ENCODE measurements at places on chromosomes 5 and 9. TPM values are rescaled to one million over a fixed set of nuclear protein-coding genes. Genes with fewer than 3 reads are reported as not detected.

The HTR4 gene
- total RNA-seq, result not detected

The UGT3A2 gene
- total RNA-seq, result 16.5 TPM

DNA sequence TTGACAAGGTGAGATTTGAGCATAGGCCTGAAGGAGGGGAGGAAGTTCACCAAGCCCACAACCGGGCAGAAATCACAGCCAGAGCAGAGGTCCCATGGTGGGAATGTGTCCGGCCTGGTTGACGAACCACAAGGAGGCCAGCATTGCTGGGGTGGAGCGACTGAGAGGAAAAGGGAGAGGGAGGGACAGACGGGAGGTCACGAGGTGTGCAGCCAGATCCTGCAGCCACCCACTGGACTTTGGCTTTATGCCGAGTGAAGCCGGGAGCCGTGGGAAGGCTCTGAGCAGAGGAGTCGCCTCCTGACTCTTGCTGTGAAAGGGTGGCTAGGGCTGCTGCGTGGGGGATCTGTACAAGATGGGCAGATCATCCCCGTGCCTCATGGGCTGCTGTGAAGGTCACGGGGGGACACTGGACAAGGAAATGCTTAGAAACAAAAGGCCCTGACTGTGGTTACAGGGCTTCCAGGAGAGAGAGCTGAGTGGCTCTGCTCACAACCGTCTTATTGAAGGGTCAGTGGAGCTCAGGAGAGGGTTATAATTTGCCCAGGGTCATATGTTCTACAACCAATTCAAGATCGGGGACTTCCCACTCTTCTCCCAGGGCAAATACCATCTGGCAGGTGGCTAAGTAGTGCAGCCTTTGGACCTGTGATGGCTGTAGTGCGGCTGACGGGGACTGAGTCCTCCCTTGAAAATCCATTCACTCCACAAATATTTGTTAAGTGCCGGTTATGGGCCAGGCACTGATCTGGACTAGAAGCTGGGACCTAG, 15.6 kb upstream of the CD74 start:
- DNase-seq, result no peak

- no peak for DNase-seq
These were observed 1.7 kb downstream of the ADAMTS16 start for GRCh38 chr5:5141625-5142525.

DNA sequence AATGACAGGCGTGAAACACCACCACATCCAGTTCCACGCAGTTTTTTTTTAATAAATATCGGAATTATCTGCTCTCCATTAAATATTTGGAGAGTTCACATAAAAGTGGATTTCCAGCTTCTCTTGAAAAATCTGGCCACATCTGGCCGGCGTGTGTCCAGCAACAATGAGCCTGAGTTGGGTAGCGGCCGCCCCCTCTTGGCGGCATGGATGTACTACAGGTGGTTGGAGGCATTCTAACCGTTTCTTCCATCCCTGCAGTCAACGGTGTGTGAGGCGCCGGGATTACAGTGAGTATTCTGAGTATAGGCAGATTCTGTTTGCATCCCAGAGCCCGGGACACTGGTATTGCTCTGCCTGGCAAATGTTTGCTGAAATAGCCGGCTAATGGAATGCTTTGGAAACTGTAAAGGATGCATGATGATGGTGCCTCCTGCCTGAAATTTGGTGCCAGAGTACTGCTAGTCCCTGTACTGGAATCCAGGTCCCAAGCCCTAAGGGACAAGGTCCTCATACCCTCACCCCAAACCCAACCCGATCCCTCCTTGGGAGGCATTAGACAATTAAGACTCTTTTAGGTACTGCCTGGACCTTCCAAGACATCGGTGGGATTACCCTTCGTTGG, 13.6 kb upstream of the GM2A start:
- DNase-seq, result peak; percentile 81

DNA sequence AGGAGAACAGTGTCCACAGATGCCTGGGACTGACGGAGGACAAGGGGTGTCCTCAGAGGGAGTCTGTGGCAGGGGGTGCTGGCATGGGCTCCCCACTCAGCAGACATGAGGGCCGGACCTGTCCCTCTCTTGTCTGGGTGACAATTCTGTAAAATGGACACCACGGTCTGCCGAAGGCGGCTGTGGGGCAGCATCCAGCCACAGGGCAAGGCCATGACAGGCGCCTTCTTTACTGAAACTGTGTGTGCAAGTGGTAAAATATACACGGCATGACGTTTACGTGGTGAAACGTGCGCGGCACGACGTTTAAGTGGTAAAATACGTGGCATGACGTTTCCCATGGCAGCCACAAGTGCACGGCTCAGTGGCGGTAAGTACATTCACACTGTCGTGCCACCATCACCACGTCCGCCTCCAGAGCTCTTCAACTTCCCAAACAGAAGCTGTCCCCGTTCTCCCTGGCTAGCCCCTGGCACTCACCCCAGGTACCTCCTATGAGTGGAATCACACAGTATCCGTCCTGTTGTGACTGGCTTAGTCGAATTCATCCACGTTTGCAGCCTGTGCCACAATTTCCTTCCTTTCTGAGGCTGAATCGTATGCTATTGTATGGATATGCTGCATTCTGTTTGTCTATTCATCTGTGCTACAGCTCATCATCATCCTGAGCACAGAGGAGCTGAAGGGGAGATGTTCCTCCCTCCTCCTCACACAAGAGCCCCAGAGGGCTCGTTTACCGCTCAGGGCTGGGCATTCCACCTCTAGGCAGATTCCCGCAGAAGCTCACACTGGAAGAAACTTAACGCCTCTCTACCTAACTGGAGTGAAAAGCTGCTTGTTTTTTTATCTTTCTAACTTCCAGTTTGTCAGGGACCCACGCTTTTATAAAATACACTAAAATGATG, 52.5 kb downstream of the COL23A1 start:
- DNase-seq, result no peak

- DNase-seq, result no peak
These were observed 11.4 kb downstream of the FGFR4 start for GRCh38 chr5:177098120-177098469.

- DNase-seq, result no peak
These were observed 14.1 kb upstream of the INIP start for GRCh38 chr9:112731971-112732370.

DNA sequence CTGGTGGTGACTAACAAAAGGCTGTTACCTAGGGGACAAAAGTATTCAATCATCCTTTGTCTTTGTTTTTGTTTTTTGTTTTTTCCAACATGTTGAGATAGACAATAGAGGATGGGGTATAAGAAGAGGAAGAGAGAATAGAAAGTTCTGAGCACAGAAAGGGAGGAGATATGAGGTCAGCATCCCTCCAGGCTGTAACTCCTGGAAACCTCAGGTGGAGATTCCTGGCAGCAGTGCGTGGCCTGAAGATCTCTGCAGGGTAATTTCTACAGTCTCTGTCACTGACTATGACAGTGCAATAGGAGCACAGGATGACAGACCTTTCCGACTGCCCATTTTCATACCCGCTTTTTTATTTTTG, 112.1 kb downstream of the ADRB2 start:
- no peak for DNase-seq

DNA sequence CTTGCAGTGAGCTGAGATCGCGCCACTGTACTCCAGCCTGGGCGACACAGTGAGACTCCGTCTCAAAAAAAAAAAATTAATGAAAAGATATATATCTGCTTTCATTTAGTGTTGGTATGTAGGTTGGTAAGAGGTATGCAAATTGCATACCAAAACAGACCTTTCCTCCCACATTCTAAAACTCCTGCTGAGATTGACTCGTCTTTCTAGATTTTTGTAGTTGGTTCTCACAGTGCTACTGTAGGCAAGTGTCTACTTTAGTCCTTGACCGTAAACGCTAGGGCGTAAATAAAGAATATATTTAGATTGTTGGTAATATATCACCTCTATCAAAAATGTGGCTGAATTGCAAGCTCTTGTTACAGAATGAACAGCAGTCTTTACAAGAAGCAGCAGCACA, 445.9 kb downstream of the CHSY3 start:
- DNase-seq, result no peak

DNA sequence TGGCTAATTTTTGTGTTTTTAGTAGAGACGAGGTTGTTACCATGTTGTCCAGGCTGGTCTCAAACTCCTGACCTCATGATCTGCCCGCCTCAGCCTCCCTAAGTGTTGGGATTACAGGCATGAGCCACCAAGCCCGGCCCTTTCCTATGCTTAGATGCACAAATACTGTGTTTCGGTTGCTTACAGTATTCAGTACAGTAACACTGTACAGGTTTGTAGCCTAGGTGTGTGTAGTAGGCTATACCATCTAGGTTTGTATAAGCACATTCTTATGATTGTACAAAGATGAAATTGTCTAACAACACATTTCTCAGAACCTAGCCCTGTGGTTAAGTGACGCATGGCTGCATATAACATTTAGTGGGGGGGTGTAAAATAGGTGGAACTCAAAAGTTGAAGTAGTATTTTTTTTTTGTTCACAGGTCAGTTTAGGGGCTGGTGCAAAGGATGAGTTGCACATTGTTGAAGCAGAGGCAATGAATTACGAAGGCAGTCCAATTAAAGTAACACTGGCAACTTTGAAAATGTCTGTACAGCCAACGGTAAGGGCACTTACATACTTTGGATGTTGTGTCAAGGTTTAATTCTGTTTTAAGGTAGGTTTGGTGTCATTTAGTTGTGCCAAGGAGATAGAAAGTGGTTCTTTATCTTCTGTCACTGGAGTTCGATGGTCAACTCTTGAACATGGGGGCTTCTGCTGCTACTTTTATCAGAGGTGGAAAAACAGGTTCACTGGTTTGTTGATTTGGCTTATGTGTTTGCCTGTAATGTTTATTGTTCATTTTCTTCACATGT, 3.4 kb downstream of the NPM1 start:
- DNase-seq, result no peak

- no peak for DNase-seq
These were observed 15.6 kb downstream of the IRF1 start for GRCh38 chr5:132474881-132475496.

DNA sequence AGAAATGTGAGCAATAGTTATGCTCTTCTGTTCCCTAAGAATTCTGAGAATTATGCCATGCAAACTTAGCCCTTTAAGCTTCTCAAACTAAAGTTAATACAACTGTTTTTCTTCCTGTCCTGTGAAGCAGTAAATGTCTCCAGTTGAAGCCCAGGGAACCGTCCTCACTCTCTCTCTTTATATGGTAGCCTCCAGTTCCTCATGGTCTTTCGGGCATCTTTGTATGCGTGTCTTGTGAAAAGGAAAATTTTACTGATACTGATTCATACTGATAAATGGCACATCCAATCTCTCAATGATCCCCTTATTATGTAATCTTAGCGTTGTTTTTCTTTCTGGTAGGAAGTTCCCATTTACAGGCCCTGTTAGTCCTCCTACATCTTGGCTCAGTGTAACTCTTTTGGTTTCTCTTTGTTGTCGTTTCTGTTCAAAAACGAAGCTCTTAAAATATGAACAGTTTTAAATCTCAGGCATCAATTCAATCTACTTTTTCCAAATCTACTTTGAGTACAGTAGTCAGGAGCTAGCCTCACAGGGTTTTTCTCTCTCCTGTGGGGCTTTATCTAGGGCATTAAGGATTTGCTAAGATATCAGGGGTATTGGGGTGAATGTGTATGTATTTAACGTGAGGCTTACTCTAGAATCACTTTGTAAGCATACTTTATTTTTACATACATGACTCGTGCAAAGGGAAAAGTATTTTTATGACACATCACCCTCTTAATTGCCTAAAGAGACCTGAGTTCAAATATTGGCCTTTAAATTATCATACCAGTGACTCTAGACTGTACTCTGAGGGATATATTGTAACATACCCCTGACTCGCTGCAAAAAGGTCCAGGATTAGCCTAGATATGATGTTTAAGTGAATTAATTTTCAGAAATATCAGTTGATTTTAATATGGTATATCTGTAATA, 258.0 kb downstream of the NR3C1 start:
- no peak for DNase-seq
